ENCODE measurements at places on chromosomes 6 and 20.

DNA sequence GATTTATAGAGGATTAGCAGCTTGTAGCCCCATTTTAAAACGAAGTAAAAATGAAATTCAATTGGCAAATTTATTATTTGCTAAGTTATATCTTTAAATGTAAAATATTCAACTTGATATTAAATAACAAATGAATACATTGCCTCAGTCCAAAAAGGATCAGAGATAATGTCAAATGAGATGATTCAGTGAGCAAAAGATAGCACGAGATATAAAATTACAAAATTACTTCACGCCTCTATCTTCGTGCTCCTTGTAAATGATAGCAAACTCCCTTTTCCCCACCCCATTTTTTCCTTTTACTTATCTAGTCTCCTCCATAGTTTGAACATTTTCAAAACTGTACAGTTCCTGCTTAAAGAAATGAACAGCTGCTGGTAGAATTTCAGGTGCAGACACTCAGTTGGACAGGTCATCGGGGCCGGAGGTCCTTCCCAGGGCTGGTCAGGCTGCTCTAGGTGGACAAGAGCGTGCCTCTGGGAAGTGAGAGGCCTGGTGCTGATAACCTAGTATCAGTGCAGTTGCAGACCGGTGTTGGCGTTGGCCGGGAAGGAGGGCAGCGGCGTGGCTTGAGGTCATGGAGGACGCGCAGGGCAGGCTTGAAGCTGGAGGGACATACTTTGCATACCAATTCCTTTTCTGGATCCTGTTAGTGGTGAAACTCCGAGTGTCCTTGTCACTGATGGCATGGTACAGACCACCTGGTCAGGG is 83.9 kb downstream of the CDC5L start:
- DNase-seq = no peak

- DNase-seq = no peak
Observed at GRCh38 chr20:56924292-56925081, 295.4 kb downstream of the TFAP2C start.

DNA sequence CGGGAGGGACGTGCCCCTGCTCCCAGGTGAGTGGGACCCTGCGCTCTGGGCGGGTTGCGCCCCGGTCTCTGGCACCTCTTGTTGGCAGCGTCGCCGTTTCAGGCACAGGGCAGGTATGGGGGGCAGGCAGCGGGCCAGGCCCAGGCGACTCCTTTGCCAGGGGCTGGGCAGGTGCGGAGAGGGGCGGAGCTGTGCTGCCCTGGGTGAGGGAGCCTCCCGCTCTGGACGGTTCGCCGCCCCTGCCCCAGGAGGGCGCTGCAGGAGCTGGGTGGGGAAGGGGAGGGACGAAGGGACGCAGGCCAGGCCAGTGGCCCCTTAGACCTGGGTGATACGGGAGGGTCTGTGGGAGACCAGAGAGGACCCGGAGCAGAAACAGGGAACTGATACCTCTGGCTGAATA is 663.9 kb upstream of the DEFB115 start:
- no peak for DNase-seq

- no peak for DNase-seq
Observed at GRCh38 chr6:43992783-43993644, 134.2 kb downstream of the MRPL14 start.

DNA sequence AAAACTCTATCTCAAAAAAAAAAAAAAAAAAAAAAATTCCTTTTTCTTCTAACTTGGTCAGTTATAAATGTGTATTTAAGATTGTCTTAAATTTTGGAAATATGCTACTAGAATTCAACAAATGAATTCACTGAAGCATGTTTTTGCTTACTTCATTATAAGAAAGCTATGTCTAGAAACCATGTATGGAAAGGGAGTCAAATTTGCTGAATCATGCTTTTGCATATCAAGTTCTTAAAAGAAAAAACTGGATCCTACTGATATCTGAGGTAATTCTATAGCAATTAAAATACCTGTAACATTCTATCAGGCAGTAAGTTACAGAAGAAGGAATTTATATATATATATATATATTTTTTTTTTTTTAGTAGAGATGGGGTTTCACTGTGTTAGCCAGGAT is 27.7 kb downstream of the AKIRIN2 start:
- no peak for DNase-seq

DNA sequence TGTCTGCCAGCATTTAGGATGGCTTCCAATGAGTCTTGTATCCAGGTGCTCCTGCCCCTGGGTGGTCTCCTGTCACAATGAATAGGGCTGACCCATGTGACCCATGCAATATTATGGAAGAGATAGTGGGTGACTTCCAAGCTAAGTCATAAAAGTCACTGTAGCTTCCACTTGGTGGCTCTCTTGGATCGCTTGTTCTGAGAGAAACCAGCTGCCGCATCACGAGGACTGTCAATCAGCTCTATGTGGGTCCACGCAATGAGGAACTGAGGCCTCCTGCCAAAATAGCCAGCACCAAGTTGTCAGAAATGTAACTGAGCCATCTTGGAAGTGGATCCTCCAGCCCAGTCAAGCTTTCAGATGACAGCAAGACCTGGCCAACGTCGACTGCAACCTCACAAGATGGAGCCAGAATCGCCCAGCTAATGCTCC is 14.9 kb upstream of the MATN4 start:
- no peak for DNase-seq

GRCh38 chr6:51163843-51164529 is 345.3 kb downstream of the TFAP2B start:
- no peak for DNase-seq

GRCh38 chr20:37378785-37379598 is 33.1 kb downstream of the SRC start:
- DNase-seq = peak; percentile 56

- DNase-seq = no peak
Observed at GRCh38 chr20:21312813-21313474, 9.8 kb downstream of the XRN2 start.

DNA sequence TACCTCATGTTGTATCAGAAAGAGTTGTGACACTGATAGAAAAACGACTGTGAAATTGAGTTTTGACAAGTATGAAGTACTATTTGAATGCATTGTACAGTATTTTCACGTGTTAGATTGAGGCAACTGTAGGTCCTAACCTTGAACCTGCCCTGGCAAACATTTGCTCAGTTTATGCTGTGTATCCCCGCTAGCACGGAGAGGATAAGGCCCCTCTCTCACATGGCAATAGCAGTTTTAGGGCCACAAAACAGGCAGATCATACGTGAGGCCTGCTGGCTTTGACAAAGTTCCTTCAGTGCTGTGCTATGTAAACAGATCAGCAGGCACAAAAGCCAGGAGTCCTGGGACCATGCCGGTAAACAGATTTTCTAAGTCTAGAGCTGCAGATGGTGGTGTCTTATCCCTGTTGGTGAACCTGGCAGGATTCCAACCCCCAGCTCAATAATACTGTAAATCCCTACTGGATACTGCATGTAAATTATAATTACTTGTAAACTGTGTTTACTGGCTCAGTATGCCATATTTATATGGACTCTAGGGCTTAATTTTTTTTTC is 23.8 kb upstream of the FAM217A start:
- no peak for DNase-seq

- DNase-seq = no peak
Observed at GRCh38 chr6:88662163-88662580, 301.2 kb downstream of the RNGTT start.
